ENCODE measurements at places on chromosomes 16 and 17.
A peak's percentile ranks its signal among the peaks of the same experiment; 100 is the strongest.

GRCh38 chr17:21001813-21002221 lies 41.0 kb downstream of the USP22 start:
- peak; percentile 51 for DNase-seq
- H3K36me3 ChIP-seq: peaks cover 56% of the 10 kb centered on the region
- H3K27me3 ChIP-seq: no peaks in the 10 kb centered on the region
- peaks cover 69% of the 10 kb centered on the region for H3K4me1 ChIP-seq

- H3K4me3 ChIP-seq: no peak overlapping the region
- DNase-seq: no peak
- no peaks in the 10 kb centered on the region for H3K27me3 ChIP-seq
- no peak overlapping the region for H3K27ac ChIP-seq
Observed at GRCh38 chr17:75241143-75241430, 20.3 kb downstream of the GGA3 start.

- H3K4me3 ChIP-seq: no peak overlapping the region
- no peaks in the 10 kb centered on the region for H3K27me3 ChIP-seq
- H3K36me3 ChIP-seq: peaks cover 26% of the 10 kb centered on the region
- peaks cover 62% of the 10 kb centered on the region for H3K4me1 ChIP-seq
- DNase-seq: peak; percentile 73
Observed at GRCh38 chr16:70695331-70696070, 9.6 kb upstream of the MTSS2 start.

- no peaks in the 10 kb centered on the region for H3K27me3 ChIP-seq
- DNase-seq: no peak
- H3K4me1 ChIP-seq: no peaks in the 10 kb centered on the region
- no peak overlapping the region for H3K27ac ChIP-seq
- H3K36me3 ChIP-seq: no peaks in the 10 kb centered on the region
- H3K4me3 ChIP-seq: no peak overlapping the region
Observed at GRCh38 chr16:81967358-81967757, 43.9 kb downstream of the SDR42E1 start.

GRCh38 chr16:2585651-2586081 lies 47.8 kb downstream of the PDPK1 start:
- H3K4me3 ChIP-seq: no peak overlapping the region
- H3K27ac ChIP-seq: no peak overlapping the region
- H3K4me1 ChIP-seq: no peaks in the 10 kb centered on the region
- no peaks in the 10 kb centered on the region for H3K27me3 ChIP-seq
- DNase-seq: no peak
- peaks cover 62% of the 10 kb centered on the region for H3K36me3 ChIP-seq

GRCh38 chr17:51351890-51352289 lies 91.5 kb downstream of the UTP18 start:
- H3K27ac ChIP-seq: no peak overlapping the region
- H3K36me3 ChIP-seq: no peaks in the 10 kb centered on the region
- no peak overlapping the region for H3K4me3 ChIP-seq
- H3K4me1 ChIP-seq: peaks cover 4% of the 10 kb centered on the region
- peak; percentile 89 for DNase-seq
- H3K27me3 ChIP-seq: peaks cover 12% of the 10 kb centered on the region

DNA sequence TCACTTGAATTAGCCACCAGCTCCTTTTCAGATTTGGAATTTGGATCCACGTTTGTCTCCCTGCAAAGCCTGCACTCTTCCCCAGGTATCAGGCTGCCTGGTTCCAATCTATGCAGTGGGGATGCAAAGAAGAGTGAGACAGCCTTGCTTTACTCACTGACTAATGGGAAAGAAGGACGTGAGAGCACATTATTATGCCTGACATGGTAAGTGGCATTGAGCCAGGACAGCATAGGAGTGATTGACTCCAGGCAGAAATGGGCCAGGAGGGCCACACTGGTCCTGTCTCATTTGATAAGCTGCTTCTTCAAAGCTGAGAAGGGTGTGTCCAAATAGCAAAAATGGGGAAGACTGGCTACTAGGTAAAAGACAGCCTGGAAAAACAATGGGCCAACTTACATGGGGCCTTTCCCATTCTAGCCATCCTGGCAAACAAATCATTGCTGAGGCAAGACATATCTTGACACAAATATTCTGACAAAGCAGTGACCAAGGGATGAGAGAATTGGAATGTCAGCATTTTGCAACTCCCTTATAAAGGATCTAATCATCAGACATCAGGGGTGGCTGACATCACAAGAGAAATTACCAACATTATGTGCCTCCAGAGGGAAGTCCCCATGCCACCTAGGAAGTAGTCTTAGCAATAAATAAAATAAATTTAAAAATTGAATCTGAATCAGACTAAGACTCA lies 38.6 kb downstream of the CDH11 start:
- no peaks in the 10 kb centered on the region for H3K27me3 ChIP-seq
- no peak overlapping the region for H3K4me3 ChIP-seq
- no peaks in the 10 kb centered on the region for H3K36me3 ChIP-seq
- no peaks in the 10 kb centered on the region for H3K4me1 ChIP-seq

GRCh38 chr17:79969906-79970305 lies 65.8 kb downstream of the TBC1D16 start:
- no peak for DNase-seq
- H3K36me3 ChIP-seq: no peaks in the 10 kb centered on the region
- H3K27me3 ChIP-seq: no peaks in the 10 kb centered on the region
- H3K27ac ChIP-seq: no peak overlapping the region

DNA sequence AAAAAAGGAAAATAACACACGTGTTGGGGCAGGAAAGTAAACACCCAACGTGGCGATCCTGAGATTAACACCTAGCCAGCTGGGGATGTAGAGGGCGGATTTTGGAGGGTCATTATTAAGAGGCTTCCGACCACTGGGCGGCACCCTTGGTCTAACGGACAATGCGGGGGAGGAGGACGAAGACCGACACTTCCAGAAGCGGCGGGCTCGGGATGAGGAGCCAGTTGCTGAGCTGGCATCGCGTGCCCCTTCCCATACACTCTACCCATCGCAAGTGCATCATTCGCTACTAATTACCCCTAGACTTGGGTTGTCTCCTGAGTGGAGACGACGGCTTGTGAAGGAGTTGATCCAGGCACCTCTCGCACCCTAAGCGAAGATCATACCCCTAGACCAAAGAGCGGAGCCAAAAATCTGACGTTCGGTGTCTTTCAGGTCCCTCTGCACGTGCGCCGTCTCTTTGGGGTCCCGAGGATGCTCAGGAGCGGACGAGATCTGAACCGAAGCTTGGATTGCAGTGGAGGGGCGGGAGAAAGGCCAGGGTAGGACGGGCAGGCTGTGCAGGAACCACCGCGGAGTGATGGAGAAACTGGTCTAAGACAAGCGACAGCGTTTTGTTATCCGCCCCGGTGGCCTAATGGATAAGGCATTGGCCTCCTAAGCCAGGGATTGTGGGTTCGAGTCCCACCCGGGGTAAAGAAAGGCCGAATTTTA lies 17.6 kb downstream of the ZNF213 start:
- peak overlapping the region; percentile 34 for H3K4me3 ChIP-seq
- peak overlapping the region; percentile 67 for H3K27ac ChIP-seq
- no peaks in the 10 kb centered on the region for H3K27me3 ChIP-seq
- DNase-seq: peak; percentile 94

DNA sequence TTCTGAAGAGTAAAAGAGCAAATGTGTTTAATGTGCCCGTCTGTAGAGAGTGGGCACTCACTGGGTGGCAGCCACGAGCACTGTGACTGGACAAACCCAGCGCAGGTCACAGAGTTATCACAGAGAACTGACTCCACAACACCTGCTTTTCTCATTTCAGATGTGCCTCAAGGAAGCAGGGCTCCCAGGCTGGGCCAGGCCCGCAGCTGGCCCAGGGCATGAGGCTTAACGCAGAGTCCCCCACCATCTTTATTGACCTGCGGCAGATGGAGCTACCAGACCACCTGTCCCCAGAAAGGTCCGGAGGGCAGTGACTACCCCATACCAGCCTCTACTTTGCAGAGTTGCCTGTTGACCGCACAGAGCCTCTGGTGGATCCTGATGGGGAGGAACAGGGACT lies 11.9 kb downstream of the DNAAF8 start:
- H3K36me3 ChIP-seq: peaks cover 30% of the 10 kb centered on the region
- no peaks in the 10 kb centered on the region for H3K27me3 ChIP-seq
- H3K27ac ChIP-seq: no peak overlapping the region
- H3K4me3 ChIP-seq: no peak overlapping the region
- H3K4me1 ChIP-seq: peaks cover 15% of the 10 kb centered on the region
- DNase-seq: no peak

GRCh38 chr16:2002406-2003230 lies 7.0 kb downstream of the ZNF598 start:
- DNase-seq: no peak
- H3K4me3 ChIP-seq: no peak overlapping the region
- H3K27ac ChIP-seq: no peak overlapping the region
- peaks cover 52% of the 10 kb centered on the region for H3K36me3 ChIP-seq

GRCh38 chr16:56732832-56733231 lies 2.9 kb downstream of the NUP93 start:
- no peak overlapping the region for H3K27ac ChIP-seq
- H3K4me3 ChIP-seq: no peak overlapping the region
- H3K27me3 ChIP-seq: no peaks in the 10 kb centered on the region
- peaks cover 33% of the 10 kb centered on the region for H3K4me1 ChIP-seq
- H3K36me3 ChIP-seq: no peaks in the 10 kb centered on the region

DNA sequence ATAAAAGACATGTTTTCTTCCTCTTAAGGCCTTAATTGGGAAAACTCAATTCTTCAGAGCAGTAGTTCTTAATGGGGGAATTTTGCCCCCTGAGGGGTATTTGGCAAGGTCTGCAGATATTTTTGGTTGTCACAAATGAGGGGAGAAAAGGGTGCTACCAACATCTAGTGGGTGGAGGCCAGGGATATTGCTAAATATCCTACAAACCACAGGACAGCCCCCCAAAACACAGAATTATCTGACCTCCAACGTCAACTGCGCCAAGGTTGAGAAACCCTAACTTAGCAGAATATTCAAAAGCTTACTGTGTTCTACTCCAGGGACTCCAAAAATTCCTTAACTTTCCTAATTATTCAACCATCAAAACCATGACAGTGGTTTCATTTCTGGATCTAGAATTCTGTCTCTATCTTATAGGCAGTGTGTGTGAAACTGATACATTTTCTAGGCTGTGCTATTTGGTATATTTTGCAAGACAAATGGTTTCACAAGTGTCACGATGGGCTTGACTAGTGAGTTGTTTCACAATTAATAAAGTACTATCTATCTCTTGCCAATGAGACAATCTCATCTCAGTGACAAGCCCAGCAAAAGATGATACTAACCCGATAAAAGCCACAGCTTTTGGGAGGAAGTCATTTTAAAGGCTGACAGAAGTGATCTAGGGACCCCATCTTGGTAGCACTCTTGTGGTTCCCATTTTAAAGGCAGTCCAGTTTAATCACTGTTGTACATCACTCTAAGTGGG lies 14.7 kb downstream of the TXNDC11 start:
- no peak overlapping the region for H3K4me3 ChIP-seq
- H3K4me1 ChIP-seq: peaks cover 97% of the 10 kb centered on the region
- H3K27me3 ChIP-seq: no peaks in the 10 kb centered on the region
- peaks cover 90% of the 10 kb centered on the region for H3K36me3 ChIP-seq

GRCh38 chr17:67018471-67019434 lies 25.6 kb upstream of the CACNG1 start:
- H3K27ac ChIP-seq: no peak overlapping the region
- no peak for DNase-seq
- H3K36me3 ChIP-seq: no peaks in the 10 kb centered on the region
- H3K27me3 ChIP-seq: no peaks in the 10 kb centered on the region

DNA sequence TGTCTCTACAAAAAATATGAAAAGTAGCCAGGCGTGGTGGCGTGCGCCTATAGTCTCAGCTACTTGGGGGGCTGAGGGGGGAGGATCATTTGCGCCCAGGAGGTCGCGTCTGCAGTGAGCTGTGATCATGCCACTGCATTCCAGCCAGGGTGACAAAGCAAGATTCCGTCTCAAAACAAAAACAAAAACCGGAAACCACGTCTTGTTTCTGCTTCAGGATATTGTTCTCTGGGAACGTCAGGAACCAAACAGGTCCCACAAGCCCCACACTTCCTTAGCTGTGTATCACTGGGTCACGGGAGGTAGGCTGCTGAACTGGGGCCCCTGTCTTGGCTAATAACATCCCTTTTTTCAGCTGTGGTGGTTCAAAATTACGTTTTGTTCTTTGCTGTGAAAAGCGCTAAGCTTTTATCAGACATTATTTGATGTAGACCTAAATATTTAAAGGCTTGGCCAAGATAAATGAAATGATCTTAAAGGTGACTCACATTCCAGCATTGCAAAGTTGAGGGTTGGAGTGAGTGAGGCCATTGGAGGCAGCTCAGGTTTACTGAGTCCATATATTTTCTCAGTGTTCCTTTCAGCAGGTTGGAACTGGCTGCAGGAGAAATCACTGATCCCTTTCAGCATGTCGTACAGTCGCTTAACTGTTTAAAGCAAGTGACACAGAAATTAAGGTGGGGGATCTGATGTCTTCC lies 16.4 kb upstream of the SEC14L1 start:
- H3K36me3 ChIP-seq: no peaks in the 10 kb centered on the region
- H3K4me3 ChIP-seq: no peak overlapping the region
- peaks cover 94% of the 10 kb centered on the region for H3K4me1 ChIP-seq
- peak; percentile 65 for DNase-seq
- peak overlapping the region; percentile 77 for H3K27ac ChIP-seq
- no peaks in the 10 kb centered on the region for H3K27me3 ChIP-seq

GRCh38 chr17:57391076-57391825 lies 134.9 kb downstream of the MSI2 start:
- H3K27me3 ChIP-seq: no peaks in the 10 kb centered on the region
- H3K27ac ChIP-seq: no peak overlapping the region
- peaks cover 5% of the 10 kb centered on the region for H3K4me1 ChIP-seq
- no peak overlapping the region for H3K4me3 ChIP-seq

- H3K36me3 ChIP-seq: no peaks in the 10 kb centered on the region
- H3K4me3 ChIP-seq: no peak overlapping the region
- no peaks in the 10 kb centered on the region for H3K27me3 ChIP-seq
Observed at GRCh38 chr17:33273271-33273670, 19.8 kb downstream of the ASIC2 start.

DNA sequence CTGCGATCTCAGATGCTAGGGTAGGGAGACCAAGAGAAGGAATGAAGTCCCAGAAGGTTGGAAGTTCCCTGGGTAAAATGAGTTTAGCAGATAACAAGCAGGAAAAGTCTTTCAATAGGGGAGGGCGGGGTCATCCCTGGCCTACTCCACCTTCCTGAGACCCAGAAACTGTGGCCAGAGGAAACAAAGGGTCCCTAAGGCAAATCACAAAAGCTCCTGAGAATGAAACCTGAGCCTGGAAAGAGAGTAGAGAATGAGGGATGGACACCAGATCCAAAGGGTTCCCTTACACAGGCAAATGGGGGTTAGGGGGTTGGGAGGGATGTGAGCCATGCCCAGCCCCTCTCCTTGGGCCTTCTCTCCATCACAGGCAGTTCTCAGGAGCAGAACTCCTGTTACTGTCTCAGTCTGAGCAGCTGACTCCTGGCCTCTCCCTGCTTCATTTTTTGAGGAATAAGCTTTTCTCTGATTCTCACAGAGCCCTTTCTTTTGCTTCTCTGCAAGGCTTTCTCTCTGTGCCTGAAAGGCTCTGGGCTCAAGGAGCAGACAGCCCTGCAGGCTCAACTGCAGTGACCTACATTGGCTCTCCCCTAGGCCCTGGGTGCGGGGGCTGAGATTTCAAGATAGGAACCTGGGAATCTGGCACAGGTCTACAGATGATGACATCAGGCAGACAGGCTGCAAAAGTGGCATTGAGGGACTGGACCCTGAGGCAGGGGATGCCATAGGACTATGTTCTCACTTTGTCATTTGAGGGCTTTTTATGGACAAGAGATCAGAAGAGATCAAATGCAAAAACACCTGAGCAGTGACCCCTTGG lies 9.8 kb upstream of the NR1D1 start:
- no peak for DNase-seq
- no peaks in the 10 kb centered on the region for H3K36me3 ChIP-seq
- peaks cover 92% of the 10 kb centered on the region for H3K4me1 ChIP-seq
- no peaks in the 10 kb centered on the region for H3K27me3 ChIP-seq
